T-cell (primary cell): ENCODE measurements at places on chromosomes 3 and 15.
A peak's percentile ranks its signal among the peaks of the same experiment; 100 is the strongest.

- DNase-seq = no peak
These were observed 34.0 kb upstream of the CILP start for GRCh38 chr15:65245096-65245856.

- no peak for DNase-seq
These were observed 115.5 kb downstream of the TMCO5A start for GRCh38 chr15:38049891-38050290.

GRCh38 chr3:155739154-155739553 is 5.7 kb downstream of the PLCH1 start:
- no peak for DNase-seq

- no peak for DNase-seq
These were observed 230.8 kb downstream of the CLSTN2 start for GRCh38 chr3:140165781-140166180.

- DNase-seq = no peak
These were observed 281.7 kb upstream of the RASGRP1 start for GRCh38 chr15:38846346-38846745.

DNA sequence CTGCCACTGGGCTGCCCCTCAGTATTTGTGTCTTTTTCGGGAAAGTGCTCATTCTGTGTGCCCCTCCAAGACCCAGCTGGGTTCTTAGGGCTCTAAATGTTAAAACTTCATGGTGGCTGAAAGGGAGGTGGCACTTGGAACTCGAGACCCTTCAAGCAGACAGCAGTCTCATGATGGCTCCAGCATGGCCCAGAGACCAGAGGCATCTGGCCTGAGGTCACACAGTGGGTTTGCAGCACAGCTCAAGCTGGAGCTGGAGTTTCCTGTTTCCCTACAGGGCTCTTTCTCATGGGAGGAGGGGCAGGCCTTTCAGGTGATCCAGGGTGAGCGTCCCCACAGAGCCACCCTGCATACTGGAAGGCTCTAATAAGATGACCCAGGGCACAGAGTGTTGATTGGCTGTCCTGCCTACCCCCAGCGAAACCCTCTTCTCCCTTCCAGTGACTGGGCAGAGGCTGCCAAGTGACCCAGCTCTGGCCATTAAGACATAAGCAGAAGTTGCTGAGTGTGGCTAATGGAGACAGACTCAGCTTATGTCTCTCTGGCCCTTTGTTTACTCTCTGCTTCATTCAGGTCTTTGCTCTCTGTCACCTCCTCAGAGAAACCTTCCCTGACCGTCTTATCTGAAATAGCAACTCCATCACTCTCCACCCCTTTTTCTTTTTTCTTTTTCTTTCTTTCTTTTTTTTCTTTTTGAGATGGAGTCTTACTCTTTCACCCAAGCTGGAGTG is 166.6 kb upstream of the SMAD3 start:
- no peak for DNase-seq

DNA sequence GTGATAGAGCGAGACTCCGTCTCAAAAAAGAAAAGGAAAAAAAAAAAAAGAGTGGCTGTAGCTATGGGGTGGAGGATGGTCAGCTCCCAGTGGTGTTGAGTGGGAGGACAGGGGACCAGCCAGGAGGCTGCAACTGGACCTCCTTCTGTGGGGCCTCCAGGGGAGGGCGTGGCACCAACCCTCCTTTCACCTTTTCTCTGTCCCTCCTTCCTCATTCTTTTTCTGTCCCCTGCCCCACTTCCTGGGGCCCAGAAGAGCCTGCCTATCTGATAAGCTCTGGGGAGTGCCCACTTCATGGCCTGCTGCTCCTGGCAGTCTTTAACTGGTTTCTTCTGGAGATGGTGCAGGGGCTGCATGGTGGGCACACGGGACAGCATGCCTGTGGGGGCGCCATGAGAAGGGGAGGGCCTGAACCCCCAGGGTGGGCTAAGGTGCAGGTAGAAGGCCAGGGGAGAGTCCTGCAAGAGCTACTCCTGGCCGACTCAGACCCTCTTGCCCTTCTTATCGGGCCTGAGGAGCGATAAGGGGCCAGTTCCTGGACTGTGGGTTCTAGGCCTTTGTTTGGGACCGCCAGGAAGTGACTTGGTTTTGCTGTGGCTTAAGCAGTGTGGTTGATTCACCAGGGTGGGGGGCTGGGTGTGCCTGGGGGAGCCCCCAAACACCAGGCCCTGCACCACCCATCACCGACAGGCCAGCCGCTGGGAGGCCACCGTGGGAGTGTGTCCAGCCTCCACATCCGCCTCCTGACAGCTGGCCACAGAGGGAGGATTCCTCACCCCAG is 49.4 kb upstream of the FLNB start:
- no peak for DNase-seq

GRCh38 chr3:131381445-131382291 is at the start of gene NUDT16:
NUDT16 (plus strand) TSS chr3:131381774; CDS start chr3:131381805, 31 bp downstream.
- peak; percentile 92 for DNase-seq

DNA sequence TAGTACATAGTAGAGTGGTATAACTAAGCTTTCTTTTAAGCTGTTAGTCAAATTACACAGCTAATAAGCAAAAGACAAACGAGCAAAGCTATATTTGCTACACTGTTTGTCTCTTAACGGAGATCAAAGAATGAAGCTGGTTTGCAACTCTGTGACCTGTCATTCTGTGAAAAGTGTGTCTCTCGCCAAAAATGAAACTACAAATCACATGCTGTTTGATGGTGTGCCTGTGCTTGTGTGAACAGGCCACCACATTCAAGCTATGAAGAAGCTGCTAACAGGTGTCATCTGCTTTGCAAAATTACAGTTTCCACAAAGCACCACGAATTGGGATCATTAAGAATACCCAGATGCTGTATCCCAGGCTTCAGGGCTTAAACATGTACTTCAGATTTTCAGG is 667.8 kb upstream of the NAALADL2 start:
- no peak for DNase-seq

DNA sequence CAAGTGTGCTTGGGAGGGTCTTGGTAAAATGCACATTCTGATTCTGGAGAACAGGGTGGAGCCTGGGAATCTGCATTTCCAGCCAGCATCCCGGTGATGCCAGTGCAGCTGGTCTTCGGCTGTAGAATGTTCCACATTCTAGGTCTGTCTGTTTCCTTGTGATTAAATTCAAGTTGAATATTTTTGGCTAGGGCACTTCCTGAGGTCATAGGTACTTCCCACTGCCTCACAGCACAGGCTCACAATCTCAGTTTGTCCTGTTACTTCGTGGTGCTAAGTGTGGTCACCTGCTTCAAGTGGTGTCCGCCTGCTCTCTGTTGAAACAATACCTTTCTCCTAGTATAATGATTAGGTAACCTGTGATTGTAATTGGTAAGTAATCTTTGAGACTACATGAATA is 40.1 kb downstream of the FLNB start:
- DNase-seq = no peak

- no peak for DNase-seq
These were observed 5.9 kb downstream of the SOX2 start for GRCh38 chr3:181717549-181718171.

DNA sequence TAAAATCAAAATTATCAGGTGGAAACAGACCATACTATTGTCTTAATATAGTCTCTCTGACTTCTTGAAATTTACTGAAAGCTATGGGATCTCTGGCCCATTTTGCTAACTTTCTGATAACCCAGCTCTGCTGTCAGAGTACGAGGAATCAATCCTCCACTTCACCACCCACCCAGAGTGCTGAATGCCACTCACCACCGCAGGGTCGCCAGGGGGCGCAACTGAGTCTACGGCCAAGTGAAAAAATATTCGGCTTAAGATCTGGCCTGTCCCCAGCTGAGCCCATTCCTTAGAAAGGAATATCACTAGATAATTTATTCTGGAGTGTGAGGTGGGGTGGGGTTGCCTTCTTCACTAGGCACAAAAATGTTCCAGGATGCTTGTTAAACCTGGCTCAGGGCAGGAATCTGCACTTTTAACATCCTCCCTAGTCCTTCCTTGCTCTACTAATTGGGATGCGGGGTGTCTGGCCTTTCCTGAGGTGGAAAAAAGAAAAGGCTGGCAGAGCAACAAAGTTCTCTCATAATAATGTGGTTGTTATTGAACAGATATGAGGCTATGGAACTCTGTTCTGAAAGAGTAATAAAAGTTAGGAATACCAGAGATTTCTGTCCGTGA is 520.6 kb downstream of the MFSD1 start:
- no peak for DNase-seq

- no peak for DNase-seq
These were observed 103.1 kb upstream of the BCL6 start for GRCh38 chr3:187848401-187848800.

DNA sequence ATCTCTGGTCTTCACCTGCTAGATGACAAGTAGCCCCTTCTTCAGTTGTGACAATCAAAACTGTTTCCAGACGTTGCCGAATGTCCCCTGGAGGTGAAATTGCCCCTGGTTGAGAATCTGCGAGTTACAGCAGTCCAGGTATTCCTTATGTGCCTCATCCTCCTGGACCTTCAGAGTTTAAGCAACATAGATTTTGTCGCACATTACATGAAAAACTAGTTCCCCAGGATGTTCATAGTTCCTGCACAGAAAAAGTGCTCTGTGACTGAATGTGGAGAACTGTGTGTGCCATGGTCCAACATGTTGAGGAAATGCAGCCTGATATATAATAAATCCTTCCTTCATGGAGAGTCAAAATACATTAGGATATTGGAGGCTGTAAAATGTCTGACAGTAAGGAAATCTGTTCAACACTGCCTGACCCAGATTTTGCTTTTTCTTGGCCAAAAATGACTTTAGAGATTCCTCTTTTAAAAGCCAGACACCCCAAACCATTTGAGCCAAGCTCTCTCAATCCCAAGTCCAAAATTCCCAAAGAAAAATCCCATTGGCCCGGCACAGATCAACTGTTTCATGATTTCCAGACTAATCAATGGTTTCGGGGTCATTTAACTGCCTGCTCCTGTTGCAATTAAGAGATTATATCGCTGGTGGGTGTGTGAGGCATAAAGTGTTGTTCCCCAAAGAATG is 20.4 kb upstream of the SHC4 start:
- DNase-seq = no peak

- no peak for DNase-seq
These were observed 32.0 kb upstream of the GALNT15 start for GRCh38 chr3:16142350-16143025.

DNA sequence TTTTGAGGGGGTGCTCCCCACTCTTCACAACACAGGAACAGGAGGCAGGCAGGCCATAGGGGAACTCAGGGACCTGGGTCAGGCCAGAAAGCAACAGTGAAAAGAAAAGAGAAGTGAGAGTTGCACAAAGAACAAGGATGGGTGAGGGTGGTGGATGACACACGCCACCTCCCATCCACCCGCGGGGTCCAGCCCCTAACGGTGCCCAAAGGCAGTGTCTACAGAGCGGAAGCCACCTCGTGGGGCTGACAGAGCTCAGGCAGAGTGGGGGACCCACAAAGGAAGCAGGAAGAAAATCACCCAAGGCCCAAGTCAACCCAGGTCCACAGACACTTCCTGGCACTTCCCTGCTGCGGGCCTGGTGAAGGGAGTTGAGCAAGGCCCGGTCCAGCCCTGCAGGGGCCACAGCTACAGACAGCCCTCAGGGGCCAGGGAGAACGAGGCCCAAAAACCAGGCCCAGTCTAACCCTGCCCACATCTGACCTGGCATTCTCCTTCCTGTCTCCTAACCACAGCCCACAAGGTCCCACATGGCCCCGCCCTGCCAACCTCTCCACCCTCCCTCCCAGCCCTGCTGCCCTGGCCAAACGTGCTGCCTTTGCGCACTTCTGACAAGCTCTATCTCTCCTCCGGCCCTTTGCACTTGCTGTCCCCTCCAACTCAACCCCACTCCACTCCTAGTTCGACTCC is 5.9 kb downstream of the NUP210 start:
- DNase-seq = peak; percentile 75

DNA sequence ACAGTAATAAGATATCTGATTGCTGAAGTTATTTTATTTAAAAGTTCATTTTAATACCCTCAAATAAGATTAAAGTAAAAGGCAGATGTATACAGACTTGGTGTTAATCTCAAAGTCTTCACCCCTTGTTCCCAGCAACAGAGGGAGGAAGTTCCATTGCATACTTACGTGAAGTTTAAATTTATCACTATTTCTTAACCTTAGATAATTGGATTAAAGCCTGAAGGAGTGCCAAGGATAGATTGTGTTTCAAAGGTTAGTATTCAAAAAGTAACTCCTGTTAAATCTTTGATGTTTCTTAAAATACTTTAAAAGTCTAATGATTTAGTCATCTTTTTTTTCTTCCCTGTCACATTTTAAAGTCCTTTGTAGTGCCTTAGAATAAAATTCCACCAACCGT is 39.3 kb downstream of the ATP1B3 start:
- DNase-seq = no peak

DNA sequence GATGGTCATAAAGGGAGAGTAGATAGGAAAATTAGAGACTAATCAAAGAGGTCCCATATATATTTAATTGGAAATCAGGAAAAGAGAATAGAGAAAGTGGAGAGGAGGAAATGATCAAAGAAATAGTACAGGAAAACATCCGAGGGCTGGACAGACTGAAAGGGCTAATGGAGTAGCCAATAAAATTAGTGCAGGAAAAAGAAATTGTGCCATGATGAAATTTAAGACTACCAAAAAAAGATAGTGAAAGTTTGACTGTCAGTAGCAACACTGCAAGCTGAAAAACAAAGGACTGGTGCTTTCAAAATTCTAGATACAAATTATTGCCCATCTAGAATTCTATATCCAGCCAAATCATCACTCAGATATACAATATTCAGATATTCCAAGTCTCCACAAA is 36.3 kb downstream of the SLC27A2 start:
- DNase-seq = no peak

DNA sequence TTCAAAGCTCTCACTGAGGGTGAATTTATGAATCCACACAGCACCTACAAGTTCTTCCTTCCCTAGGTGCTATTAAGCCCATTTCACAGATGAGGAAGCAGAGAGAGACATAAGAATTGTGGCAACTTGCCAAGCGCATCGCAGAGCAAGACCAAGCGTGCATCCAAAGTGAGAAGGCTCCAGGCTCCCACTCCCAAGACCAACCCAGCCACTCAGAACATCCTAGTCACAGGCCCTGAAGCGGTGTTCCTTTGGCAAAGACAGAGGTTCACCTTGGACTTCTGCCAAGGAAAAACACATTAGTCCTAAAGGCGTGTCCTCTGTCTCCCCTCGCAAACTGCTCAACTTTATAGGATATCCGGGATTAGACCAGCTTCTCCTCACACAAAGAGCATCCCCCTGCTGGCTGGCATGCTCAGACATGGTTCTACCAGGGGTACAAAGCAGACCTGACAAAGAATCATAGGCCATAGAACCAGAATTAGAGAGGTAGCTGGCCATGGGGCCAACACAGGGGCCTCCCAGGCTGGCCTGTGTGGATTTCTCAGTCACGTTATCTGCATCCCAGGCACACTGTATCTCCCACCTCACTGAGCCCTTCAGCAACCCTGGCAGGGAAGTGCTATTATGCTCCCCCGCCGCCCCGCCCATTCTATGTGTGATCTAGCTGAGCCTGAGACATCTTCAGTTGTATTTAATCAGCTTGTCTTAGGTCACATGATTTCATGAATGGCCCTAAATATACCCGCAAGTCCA is 160.2 kb downstream of the FOXP1 start:
- DNase-seq = no peak

DNA sequence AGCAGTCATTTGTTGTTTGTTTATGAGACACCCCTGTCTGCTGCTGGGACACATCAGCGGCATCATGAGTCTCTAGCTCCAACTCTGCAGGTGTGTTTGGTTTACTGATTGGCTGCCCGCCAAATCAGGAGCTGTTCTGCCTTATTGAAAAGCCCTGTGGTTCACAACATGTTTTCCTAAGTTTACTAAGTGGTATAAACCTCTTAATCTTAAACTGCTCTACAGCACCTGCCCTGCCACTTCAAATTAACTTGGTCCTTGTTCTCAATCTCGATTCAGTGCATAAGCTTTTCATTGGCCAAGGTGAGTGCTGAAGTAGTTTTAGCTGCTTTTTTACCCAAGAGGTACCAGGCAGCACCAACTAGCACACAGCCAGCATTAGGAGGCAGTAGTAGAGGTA is 77.8 kb upstream of the WDR72 start:
- DNase-seq = no peak

GRCh38 chr3:16547561-16548357 is 34.3 kb upstream of the RFTN1 start:
- DNase-seq = no peak
